ENCODE measurements at places on chromosomes 16 and 17. TPM values are rescaled to one million over a fixed set of nuclear protein-coding genes. Genes with fewer than 3 reads are reported as not detected.

SECTM1 gene
- total RNA-seq = 3.9 TPM

RSAD1 gene
- total RNA-seq = 31.2 TPM

DOC2B gene
- total RNA-seq = not detected

FBXO39 gene
- 0.33 TPM for total RNA-seq

CCL1 gene
- not detected for total RNA-seq

APPBP2 gene
- 46.1 TPM for total RNA-seq

EFNB3 gene
- 0.12 TPM for total RNA-seq

PRM3 gene
- not detected for total RNA-seq

GRIN2C gene
- total RNA-seq = 0.12 TPM

KRT17 gene
- 1.00 TPM for total RNA-seq

TBC1D3C gene
- not detected for total RNA-seq

LGALS9C gene
- total RNA-seq = not detected

RHBDL3 gene
- total RNA-seq = under 0.01 TPM

CSH2 gene
- not detected for total RNA-seq

KIF18B gene
- total RNA-seq = 1.7 TPM

CSH1 gene
- total RNA-seq = not detected

SGCA gene
- 1.9 TPM for total RNA-seq

COL1A1 gene
- 570 TPM for total RNA-seq

NPTX1 gene
- 4.9 TPM for total RNA-seq

ICAM2 gene
- 1.2 TPM for total RNA-seq

NOD2 gene
- 0.25 TPM for total RNA-seq

G6PC3 gene
- 25.1 TPM for total RNA-seq

ZNF232 gene
- total RNA-seq = 7.0 TPM

OR3A3 gene
- total RNA-seq = 0.33 TPM

SMPD3 gene
- 0.12 TPM for total RNA-seq

HSF4 gene
- 5.2 TPM for total RNA-seq

GCGR gene
- total RNA-seq = not detected

All from uterine smooth muscle cell (primary cell).